NCI-H2081 treated with DMSO at 0.1 percent for 48 hours (cell line): ENCODE measurements at places on chromosomes 11 and 22.

- DNase-seq, result no peak
Observed at GRCh38 chr11:121048464-121049233, 24.7 kb downstream of the TBCEL start.

GRCh38 chr22:43891360-43892182, at the start of gene PNPLA5:
PNPLA5 (minus strand) TSS chr22:43892013; CDS start chr22:43891880, 133 bp downstream.
- no peak for DNase-seq

DNA sequence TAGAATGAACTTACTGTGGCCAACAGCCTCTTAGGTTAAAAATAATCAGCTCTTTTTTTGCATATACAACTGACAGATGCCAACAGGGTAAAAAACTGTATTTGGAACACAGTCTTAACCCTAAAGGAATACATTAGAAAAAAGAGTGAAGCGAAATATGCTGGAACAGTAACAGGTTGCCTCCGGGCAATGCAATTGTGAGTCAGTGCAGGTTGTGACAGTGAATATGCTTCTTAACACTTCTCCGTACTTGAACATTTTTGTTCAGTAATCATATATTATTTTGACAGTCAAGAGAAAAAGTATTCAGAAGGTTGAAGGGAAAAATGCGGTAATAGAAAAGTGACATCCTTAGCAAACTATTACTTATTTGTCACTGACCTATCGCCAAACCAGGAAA, 98.5 kb downstream of the DBX1 start:
- no peak for DNase-seq

DNA sequence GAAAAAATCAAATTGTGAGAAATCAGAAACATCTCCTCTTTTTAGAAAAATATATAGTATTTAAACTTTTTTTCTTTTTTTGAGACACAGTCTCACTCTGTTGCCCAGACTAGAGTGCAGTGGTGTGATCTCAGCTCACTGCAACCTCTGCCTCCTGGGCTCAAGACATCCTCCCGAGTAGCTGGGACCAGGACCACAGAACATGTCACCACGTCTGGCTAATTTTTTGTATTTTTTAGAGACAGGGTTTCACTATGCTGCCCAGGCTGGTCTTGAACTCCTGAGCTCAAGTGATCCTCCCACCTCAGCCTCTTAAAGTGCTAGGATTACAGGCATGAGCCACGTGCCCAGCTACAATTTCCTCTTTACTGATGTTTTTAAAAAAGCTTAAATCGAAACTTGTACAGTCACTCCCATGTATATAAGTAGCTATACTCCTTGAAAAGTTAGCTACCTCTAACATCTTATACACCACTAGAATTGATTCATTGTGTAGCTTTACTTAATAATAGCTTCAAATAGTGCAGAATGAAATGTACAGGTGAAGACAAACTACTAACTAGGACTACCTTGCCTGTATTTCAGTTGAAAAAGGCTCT, 10.3 kb downstream of the EIF4G2 start:
- no peak for DNase-seq

GRCh38 chr22:35821654-35822053, 104.0 kb downstream of the APOL5 start:
- no peak for DNase-seq

GRCh38 chr11:47233989-47234668, 14.5 kb downstream of the ACP2 start:
- DNase-seq, result no peak

DNA sequence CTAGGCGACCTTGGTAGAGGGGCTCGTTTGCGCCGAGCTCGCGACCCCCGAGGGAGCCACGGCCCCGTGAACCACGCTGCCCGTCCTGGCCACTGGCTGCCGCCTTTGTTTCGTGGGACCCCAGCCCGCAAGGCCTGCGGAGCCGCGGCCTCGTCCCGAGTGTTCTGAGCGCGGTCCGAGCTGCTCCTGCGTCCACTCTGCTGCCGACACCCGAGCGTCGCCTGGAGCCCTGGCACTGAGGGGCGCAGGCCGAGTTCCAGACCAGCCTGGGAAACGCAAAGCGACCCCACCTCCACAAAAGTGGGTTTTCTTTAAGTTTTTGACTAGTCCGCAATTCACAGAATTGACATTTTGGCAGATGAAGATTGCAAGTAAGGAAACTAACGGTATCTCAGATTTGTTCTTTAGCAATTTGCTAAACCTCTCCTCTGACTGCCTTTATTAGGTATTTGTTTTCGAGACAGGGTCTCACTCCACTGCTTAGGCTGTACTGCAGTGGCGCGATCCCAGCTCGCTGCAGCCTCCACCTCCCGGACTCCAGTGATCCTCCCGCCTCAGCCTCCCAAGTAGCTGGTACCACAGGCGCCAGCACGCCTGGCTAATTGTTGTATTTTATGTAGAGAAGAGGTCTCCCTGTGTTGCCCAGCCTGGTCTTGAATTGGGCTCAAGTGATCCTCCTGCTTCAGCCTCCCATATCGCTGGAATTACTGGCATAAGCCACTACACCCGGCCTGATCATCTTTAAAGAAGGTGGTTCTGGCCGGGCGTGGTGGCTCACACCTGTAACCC, 879 bp upstream of the RNH1 start:
- DNase-seq, result no peak

- DNase-seq, result no peak
Observed at GRCh38 chr11:61707574-61707973, 27.4 kb downstream of the DAGLA start.

DNA sequence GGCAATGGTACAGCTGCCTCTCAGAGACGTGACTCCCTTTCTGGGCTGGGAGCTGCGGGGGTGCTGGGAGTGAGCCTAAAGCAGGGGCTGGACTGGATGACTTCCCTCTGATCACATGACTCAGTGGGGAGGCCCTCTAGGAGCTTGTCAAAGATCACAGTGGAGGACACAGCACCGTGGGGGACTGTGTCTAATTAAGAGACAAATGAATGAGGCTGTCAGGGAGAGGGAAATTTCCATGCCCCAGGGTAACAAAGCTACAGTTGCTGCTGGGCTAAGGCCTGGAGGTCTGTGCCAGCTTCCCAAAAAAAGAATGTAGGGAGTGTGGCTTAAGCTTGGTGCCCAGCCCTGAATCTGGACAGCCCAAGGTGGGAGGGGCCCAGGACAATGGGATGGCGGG, 262.8 kb upstream of the PLET1 start:
- peak; percentile 24 for DNase-seq

DNA sequence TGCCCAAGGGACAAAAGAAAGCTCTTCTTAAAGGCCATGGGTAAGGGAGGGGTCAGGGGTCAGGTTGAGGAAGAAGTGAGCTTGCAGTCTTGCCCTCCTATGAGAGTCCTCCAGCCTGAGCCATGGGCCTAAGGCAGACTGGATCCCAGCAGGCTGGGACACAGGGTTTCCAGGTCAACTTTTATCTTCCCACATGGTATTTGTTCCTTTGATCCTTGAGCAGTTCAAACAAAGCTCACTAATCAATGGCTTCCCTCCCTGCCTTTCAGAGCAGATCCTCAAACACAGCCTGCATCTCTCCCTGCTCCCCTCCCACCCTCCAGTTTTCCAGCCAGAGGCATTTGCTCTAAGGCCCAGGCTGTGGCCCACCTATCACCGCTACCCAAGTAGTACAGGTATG, 589.3 kb downstream of the INSC start:
- DNase-seq, result no peak

DNA sequence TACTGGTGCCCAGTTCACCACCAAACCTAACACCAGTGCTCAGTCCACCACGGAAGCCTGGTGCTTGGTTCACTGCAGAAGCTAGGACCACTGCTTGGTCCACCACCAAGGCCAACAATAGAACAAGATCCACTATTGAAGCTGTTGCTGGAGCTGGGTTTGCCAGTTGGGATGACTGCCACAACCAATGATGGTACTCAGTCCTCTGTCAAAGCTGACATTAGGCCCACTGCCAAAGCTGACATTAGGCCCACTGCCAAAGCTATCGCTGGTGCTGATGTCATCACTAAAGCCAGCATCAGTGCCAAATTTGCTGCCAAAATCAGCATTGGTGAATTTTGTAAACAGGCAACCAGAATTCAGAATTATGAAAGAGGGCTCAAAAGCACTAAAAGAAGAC, 1850.2 kb upstream of the RAG2 start:
- DNase-seq, result peak; percentile 29

DNA sequence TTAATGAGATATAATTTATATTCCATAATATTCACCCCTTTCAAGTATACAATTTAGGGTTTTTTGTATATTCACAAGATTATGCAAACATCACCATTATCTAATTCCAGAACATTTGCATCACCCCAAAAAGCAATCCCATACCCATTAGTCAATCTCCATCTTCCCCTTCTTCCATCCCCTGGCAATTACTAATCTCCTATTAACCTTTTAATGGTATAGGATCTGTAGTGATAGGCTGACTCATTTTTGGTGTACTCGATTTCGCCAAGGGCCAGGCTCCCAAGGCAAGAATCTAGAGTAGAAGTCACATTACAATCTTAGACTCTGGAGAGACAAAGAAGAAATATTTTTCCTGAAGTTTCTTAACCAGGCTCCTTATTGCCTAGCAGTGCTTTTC, 113.4 kb downstream of the GAB2 start:
- no peak for DNase-seq

- DNase-seq, result no peak
Observed at GRCh38 chr11:33773404-33773986, 825 bp downstream of the FBXO3 start.

DNA sequence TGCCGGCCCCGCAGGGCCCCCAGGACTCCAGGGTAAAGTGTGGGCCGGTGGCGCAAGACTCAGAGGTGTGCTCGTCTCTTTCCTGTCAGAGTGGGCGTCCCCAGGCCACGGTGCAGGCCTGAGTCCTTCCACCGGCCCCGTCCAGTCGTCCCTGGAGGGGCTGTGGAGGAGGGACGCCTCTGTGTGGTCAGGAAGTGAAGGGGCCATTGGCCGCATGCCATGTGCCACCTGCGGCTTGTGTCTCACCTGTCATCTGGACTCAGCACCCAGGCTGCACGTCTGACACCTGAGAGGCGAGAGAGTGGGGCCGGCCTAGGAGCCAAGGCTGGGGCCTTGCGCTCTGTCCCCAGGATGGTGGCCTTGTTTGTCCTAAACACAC, 25.2 kb downstream of the MUC6 start:
- DNase-seq, result no peak

- DNase-seq, result no peak
Observed at GRCh38 chr11:117143390-117143789, 697 bp upstream of the PAFAH1B2 start.

GRCh38 chr11:112670806-112671570, 290.2 kb upstream of the NCAM1 start:
- DNase-seq, result no peak

GRCh38 chr11:121282386-121282785, 10.2 kb upstream of the SC5D start:
- no peak for DNase-seq

DNA sequence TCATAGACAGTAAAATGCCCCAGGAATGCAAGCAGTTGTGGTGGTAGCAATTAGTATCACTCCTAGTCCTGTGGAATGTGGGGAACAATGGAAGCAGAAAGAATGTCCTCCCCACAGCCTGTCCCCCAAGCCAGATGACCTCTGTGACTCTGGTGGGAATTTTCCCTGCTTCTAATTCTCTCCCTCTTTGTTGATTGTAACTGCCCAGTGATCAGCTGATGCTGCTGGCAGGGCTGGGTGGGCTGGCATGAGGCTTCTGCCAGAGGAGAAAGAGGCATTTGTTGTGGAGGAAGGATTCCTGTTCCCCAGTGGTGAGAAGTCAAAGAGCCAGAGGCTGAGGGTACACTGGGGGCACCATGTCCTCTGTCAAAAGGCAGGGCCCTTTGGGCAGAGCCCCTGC, 116.7 kb upstream of the NCAM1 start:
- DNase-seq, result no peak

GRCh38 chr11:83557653-83558052, 271.5 kb upstream of the CCDC90B start:
- no peak for DNase-seq

- DNase-seq, result no peak
Observed at GRCh38 chr11:17775507-17776211, 41.1 kb downstream of the KCNC1 start.

DNA sequence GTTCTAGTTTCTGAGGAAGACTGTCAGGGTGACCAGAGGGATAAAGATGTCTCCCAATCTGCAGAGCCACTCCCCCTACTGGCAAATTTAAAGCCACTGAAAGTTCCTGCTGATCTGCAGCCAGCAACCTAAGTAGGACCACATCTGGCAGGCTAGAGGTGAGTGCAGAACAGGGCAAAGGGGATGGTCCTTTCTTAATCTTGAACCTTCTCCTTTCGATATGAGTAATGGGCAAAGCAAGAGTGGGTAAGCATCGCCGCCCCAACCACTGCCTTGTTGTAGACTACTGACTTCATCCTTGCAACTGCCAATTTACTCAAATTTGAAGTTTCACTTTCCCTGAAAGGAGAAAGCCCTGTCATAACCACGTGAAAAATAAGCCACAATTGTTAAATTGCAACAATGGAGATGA, 30.7 kb downstream of the SCUBE2 start:
- no peak for DNase-seq
